Stimulated activated naive CD4-positive, alpha-beta T cell treated with Interleukin-2 at 50 U/mL for 16 hours (primary cell): ENCODE measurements at places on chromosomes 16 and 17.

DNA sequence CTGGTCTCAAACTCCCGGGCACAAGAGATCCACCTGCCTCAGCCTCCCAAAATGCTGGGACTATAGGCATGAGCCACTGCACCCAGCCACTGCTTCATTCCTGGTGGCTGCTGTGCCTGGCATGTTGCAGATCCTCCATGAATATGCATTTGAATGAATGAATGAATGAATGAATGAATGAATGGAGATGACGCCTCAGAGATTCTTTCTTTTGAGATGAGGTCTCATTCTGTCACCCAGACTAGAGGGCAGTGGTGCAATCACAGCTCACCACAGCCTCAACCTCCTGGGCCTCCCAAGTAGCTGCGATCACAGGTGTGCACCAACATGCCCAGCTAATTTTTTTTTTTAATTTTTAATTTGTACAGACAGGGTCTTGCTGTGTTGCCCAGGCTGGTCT, 5.2 kb downstream of the SPN start:
- DNase-seq, result no peak

DNA sequence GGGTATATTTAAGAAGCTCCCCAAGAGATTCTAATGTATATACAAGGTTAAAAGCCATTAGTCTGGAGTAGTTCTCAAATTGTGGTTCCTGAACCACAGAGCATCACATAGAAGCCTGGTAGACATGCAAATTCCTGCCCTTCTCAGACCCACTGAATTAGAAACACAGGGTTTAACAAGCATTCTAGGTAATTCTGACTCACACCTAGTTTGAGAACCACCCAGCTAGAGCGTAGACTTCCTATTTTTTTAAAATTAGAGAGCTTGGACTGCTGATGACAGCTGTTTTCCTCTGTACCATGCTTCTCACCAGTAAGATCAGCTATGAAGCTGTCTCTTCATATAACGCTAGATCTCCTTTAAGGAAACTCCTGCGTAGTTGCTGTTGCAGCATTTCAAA, 50.6 kb downstream of the HS3ST3B1 start:
- DNase-seq, result no peak

- DNase-seq, result no peak
Measured at GRCh38 chr17:50697062-50697461, 10.7 kb downstream of the ANKRD40 start.

- no peak for DNase-seq
Measured at GRCh38 chr16:57723170-57723569, 12.4 kb upstream of the KATNB1 start.

- no peak for DNase-seq
Measured at GRCh38 chr16:49664221-49665215, 191.4 kb downstream of the ZNF423 start.

GRCh38 chr17:82050761-82051641, 610 bp downstream of the RFNG start:
- no peak for DNase-seq

DNA sequence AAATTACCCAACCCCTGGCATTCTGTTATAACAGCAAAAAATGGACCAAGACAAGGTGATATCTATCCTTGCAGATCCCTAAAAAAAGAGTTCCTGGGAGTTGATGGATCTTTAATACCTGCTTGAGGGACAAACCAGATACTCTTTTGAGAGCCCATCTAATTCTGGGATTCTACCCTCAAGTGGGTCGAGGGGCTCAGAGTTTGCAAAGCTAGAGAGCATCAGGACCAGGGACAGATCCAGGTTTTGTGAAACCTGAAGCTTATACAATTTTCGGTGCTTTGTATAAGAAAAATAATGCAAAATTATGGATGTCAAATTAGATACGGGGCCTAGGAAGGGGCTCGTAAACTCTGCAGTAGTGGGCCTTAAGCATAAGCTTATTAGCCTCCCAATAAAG, 130.5 kb upstream of the CRHR1 start:
- DNase-seq, result no peak

GRCh38 chr17:74757502-74757901, 9.1 kb downstream of the NHERF1 start:
- DNase-seq, result no peak

GRCh38 chr16:19876501-19877059, 8.1 kb downstream of the GPRC5B start:
- DNase-seq, result no peak

DNA sequence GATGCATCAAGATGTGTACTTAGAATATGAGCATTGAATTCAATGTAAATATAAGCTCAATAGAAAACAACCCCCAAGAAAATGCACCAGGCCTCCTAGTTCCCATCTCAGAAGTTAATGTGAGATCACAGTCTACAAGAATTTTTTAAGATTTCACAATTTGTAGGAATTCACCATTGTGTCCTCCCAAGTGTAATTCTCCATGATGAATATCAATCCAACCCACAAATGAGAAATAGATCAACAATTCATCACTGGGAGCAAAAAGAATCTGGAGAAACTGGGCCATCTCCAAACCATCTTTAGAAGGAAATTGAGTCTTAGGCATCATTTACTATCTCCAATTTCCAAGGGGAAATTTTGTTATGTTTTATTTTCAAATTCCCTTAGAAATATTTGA, 310.5 kb upstream of the GOT2 start:
- no peak for DNase-seq
